ENCODE measurements at places on chromosomes 12 and 14.

DNA sequence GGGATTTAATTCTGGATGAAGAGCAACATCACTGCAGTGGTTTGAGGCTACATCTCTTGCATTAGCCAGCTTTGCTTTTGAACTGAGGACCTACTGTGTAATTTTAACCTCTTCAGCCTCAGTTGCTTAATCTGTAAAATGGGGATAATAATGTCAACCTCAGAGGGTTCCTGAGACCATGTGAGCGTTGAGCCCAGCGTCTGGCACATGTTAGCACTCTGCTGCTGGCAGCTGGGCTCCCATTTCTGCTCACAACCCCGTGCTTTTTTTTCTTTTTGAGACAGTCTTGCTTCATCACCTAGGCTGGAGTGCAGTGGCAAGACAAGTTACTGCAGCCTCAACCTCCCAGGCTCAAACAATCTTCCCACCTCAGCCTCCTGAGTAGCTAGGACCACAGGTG, 31.6 kb downstream of the TESC start:
- DNase-seq, result no peak

DNA sequence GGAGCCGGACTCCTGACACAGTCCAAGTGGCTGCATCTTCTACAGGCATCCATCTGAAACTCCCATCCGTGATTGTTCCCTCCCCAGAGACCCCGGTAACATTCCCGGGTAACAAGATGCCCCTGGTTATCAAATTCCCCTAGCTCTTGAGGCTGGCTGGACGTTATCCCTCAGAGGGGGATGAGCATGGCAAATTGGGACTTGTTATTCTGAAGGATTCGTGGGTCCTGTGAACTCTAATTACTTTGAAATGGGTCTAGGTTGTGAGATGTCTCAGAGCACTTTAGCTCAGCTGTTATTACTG, 642 bp upstream of the PAN2 start:
- DNase-seq, result no peak

DNA sequence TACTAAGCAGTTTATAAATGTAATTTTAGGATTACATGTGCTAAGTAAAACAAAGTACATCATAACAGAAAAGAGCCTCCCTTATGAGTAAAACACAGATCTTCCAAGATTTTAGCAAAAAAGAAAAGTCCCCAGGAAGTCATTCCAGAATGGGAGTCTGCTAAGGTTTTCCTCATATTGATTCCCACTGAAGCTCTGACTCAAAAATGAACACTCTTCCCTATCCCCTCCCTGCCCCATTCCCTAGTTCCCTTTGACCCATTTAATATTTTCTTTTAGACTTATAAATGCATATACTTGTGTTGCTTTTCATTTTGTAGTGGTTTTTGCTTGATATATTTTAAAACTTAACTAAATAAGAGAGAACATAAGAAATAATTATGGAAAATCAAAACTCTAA, 40.1 kb downstream of the PTGER2 start:
- DNase-seq, result no peak

- peak; percentile 6 for DNase-seq
Observed at GRCh38 chr12:98895086-98895651, 250.1 kb downstream of the APAF1 start.

GRCh38 chr14:100675699-100676684, 50.7 kb upstream of the DLK1 start:
- DNase-seq, result no peak

Measured in BE2C (cell line).